ENCODE measurements at places on chromosomes 3 and 15.

DNA sequence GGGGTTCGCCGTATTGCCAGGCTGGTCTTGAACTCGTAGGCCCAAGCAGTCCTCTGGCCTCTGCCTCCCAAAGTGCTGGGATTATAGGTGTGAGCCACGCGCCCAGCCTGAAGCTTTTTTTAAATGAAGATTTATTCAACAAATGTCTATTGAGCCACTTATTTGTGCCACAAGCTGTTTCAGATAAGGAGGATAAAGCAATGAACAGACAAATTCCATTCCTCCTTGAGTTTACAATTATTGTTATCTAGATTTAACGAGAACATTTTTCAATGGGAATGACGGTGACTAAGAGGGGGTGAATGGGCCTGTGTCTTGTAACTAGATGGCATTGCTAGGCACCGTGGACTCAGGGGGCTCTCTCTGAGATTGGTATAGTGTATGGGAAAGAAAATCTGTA is 10.2 kb downstream of the PPARG start:
- no peak for DNase-seq

DNA sequence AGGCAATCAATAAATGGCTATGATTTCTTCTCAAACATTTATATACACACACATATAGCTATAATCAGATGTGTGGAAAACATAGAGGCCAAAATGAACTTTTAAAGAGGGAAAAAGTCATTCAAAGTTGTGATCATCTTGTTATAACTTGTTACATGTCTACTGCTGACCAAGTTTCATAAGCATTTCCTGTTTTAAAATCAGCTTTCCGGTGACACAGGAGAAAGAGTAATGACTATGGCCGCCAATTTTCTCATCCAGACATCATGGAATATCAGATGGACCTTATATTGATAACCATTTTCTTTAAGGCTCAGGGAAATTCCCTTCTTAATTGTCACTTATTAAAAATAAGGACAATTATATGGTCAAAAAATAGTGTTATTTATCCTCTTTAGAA is 71.7 kb upstream of the AGTR1 start:
- DNase-seq: no peak

GRCh38 chr3:154421083-154421482 is 8.9 kb downstream of the GPR149 start:
- DNase-seq: peak; percentile 21

DNA sequence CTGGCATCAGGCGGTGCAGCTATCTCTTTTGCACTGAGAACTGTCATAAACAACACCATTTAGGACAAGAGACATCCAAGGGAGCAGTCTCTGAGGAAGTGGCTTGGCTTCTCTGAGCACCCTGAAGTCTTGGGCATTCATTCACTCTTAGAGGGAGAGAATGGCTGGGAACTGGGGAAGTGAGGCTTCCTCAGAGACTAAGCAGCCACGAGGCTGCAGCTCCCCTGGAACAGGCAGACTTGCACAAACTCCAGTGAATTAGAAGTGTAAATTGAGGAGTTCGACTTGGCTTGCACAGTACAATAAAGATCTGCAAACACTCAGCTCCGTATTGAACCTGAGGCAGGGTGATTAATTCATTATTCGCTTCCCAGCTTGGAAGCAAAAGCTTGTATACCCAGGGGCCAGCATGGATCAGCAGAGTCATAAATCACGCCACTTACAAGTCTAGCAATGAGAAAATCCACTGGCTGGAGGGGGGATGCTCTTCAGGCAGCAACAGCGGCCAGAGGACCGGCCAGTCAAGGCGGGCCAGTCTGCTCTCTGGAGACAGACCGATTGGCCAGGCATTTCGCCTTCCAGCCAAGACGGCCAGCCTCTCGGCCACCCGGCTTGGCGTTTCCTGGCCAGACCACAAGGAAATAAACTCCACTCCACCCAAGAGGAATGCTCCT is 118.8 kb upstream of the ADPGK start:
- no peak for DNase-seq

DNA sequence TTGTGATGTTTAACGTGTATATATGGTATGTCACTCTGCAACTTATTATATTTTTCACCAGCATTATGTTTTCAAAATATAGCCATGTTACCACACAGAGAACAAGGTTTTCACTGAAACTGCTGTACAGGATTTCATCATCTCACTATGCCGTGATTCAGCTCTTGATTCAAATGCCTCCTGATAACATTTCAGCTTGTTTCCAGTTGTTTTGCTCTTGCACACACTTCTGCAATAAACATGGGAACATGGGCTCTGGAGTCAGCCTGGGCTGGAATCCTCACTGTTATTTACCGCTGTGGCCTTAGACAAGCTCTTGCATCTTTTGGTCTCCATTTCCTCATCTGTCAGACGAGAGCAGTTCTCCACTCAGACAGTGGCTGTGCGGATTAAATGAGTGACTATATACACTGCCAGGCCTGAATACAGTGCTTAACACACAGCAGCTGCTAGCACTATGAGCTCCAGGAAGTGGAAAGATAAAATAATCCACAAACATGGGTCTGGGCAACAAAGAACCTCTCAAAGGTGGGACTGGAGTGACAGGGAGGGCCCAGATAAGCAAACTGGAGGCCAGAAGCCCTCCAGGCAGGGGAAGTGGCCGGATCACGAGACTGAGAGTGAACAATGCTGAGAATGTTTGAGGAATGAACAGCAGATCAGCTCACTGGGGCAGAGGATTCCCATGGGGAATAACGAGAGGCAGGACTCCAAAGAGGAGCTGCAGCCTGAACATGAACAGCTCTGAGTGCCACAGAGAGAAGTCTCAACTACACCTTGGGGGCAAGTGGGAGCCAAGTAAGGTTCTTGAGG is 17.7 kb downstream of the NTRK3 start:
- no peak for DNase-seq

DNA sequence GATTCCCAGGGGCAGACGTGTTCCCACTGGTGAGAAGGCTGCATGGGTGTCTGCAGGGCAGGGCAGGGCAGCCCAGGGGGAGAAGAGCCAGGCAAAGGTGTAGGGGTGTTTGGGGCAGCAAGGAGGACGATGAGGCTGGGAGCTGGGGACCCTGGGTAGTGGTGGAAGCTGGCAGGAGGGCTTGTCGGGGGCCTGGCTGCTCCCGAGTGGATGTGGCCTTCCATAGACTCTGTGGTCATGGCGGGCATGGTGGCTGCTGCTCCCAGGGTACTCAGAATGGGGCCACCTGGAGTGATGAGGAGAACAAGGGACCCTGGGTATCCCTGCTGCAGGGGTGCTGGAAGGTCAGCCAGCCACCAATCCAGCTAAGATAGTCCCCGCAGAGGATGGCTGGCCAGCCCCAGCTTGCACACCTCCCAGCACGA is 107.5 kb downstream of the WNT7A start:
- DNase-seq: no peak

DNA sequence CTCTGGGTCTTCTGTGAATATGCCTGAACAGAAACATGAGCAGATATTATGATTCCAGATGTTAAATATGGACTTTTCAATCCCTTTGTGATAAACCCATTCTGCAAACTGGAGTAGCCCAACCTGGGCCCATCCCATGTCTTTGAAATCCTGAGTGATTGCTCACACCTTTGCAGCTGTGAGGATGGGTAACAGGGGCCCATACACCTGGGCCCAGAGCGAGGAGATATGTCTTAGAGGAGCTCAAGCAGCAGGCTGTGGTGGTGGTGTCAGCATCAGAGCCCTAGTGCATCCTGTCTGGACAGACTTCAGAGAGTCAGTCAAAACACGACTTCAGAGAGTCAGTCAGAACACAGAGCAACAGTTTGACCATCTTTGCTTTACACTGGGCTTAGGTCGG is 64.9 kb upstream of the LIMD1 start:
- DNase-seq: no peak

GRCh38 chr3:152557302-152557999 is 277.5 kb upstream of the P2RY1 start:
- no peak for DNase-seq

DNA sequence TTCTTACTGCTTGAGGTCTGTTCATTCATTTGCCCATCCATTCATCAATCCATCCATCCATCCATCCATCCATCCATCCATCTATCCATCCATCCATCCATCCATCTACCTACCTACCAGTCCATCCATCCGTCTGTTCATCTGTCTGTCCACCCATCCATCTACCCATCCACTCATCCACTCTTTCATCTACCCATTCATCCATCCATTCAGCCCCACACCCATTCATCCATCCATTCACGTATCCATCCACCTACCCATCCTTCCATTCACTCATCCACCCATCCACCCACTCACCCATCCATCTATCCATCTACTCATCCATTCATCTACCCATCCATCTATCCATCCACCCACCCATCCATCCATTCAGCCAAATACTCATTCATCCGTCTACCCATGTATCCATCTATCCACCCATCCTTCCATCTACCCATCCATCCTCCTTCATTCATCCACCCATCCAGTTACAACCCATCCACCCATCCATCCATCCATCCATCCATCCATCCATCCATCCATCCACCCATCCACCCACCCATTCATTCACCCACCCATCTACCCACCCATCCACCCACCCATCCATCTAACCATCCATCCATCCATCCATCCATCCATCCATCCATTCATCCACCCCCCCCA is 68.3 kb downstream of the FBLN2 start:
- no peak for DNase-seq

GRCh38 chr15:85960381-85960780 is 119.3 kb upstream of the AGBL1 start:
- DNase-seq: no peak

GRCh38 chr3:177721864-177722785 is 524.8 kb upstream of the TBL1XR1 start:
- DNase-seq: no peak

DNA sequence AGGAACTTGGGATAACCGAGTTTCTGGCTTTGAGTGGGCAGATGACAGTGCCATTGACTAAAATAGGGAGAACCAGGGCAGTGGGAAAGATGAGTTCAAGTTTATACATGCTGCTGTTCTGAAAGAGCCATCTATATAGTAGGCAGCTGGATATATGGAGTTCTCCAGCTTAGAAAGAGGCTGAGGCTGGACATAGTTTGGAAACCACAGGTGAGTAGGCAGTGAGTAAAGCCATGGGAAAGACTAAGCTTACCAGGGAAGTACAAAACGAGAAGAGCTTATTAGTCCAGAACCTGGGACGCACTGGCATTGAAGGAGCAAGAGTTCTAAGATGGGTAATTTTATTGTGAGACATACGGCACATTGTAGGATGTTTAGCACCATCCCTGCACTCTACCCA is 54.2 kb downstream of the MSL2 start:
- no peak for DNase-seq

GRCh38 chr3:159763011-159763601 is 225.5 kb upstream of the IL12A start:
- DNase-seq: no peak

DNA sequence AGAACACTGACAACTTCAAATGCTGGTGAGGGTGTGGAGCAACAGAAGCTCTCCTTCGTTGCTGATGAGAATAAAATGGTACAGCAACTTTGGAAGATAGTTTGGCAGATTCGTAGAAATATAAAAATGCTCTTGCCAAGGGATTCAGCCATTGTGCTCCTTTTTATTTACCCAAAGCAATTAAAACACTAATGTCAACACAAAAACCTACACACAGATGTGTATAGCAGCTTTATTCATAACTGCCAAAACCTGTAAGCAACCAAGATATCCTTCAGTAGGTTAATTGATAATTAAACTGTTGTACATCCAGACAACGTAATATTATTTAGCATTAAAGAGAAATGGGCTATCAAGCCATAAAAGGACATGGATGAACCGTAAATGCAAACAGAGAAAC is 37.8 kb upstream of the LSAMP start:
- no peak for DNase-seq

GRCh38 chr3:183208260-183208659 is 44.8 kb upstream of the B3GNT5 start:
- DNase-seq: no peak

DNA sequence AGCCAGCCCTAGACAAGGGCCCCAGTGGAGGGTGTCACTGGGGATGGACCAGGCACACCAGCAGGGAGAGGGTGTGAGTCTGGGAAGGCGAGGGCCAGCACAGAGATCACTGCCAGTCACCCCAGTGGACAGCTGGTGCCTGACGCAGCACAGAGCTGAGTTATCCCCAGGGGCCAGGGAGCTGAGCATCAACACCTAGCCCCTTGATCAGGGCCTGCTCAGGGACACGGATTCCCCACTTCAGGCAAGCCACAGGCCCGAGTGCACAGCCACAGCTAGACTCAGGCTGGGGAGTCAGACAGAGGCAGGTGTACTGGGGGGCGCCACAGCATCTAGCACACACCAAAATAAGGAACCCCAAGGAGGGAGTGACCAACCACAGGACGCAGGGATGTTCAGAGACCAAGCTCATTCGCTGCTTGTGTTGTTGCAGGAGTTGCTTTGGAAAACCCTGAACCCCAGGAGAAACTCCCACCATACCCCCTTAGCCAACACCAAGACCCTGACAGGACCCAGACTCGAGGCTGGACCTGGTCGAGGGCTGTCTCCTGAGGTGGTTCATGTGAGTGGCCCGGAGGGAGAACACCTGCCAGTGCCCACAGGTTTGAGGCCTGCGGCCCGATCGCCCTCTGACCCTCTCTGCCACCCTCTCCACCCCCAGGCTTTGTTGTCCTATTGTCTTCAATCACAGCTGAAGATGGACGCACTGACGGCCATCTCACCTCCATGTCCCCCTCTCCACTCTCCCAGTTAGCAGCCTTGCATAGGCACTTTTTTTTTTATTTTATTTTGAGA is 146.8 kb downstream of the TPRA1 start:
- DNase-seq: no peak

GRCh38 chr15:100878648-100879047 is 983 bp upstream of the ALDH1A3 start:
- no peak for DNase-seq

DNA sequence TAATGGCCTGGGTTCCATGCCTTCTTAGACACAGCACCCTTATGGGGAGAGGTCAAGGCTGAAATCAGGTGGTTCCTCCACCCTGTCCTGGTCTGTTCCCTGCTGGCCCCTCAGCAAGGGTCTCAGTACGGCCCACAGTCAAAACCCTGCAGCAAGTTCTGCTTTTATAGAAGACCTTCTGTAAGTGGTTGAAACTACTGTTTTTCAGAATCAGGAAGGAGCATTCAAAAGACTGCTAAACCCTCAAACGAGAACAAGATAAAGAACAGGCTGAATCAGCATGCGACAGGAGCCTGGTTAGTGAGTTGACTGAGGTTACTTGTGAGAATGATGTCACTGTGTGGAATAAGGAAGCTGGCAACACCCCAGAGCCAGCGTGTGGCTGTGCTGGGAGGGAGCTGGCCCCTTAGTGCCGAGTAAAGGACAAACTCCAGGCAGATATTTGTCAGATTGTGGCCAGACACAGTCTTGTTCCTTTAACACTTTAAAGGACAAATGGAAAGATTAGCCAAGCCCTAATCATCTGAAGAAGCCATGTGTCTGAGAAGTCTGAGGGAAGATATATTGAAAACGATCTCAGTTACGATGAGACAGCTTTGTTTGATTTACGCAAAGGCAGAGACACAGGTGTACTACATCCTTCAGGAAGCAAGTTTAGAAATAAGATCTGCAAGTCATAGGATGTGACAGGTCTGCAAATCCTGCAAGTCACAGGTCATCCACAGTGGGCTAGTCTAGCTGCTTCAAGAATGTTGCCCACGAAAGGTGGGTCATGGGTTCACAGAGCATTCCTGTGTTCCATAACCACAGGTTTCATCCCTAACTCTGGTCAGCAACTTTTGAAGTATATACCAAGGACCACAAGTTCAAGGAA is 54.0 kb downstream of the B3GNT5 start:
- DNase-seq: peak; percentile 97

Measured in Kasumi-1 (cell line).